ENCODE measurements at places on chromosomes 4 and X.

- no peak for DNase-seq
These were observed 1.8 kb upstream of the ZCCHC4 start for GRCh38 chr4:25310803-25311166.

DNA sequence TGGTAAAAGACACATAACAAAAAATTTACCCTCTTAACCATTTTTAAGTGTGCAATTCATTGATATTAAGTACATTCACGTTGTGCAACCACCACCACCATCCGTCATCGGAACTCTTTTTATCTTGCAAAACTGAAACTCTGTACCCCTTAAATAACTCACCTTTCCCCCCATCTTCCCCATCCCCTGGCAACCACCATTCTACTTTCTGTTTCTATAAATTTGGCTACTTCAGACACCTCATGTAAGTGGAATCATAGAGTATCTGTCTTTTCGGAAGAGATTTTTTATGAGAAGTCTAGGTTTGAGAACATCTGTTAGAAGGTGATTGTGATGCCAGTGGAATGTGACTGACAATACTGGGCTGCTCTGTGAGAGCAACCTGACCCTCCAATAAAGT, 39.8 kb upstream of the CCDC149 start:
- no peak for DNase-seq

- DNase-seq = no peak
These were observed 19.1 kb upstream of the S100P start for GRCh38 chr4:6674500-6675149.

DNA sequence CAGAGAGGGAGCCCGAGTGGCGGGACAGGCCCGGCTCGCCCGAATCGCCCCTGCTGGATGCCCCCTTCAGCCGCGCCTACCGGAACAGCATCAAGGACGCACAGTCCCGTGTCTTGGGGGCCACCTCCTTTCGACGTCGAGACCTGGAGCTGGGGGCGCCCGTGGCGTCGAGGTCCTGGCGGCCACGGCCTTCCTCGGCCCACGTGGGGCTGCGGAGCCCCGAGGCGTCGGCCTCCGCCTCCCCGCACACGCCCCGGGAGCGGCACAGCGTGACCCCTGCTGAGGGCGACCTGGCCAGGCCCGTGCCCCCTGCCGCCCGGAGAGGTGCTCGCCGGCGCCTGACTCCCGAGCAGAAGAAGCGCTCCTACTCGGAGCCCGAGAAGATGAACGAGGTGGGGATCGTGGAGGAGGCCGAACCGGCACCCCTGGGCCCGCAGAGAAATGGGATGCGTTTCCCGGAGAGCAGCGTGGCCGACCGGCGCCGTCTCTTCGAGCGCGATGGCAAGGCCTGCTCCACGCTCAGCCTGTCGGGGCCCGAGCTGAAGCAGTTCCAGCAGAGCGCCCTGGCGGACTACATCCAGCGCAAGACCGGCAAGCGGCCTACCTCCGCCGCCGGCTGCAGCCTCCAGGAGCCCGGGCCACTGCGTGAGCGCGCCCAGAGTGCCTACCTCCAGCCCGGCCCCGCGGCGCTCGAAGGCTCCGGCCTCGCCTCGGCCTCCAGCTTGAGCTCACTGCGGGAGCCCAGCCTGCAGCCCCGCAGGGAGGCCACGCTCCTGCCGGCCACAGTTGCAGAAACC, 156.9 kb downstream of the SOWAHB start:
- no peak for DNase-seq

- no peak for DNase-seq
These were observed 1860.5 kb upstream of the ADGRL3 start for GRCh38 chr4:59339631-59340030.

GRCh38 chr4:1169691-1170096, 2.7 kb downstream of the SPON2 start:
- DNase-seq = no peak

- DNase-seq = no peak
These were observed 27.5 kb downstream of the RUFY3 start for GRCh38 chr4:70749313-70749712.

DNA sequence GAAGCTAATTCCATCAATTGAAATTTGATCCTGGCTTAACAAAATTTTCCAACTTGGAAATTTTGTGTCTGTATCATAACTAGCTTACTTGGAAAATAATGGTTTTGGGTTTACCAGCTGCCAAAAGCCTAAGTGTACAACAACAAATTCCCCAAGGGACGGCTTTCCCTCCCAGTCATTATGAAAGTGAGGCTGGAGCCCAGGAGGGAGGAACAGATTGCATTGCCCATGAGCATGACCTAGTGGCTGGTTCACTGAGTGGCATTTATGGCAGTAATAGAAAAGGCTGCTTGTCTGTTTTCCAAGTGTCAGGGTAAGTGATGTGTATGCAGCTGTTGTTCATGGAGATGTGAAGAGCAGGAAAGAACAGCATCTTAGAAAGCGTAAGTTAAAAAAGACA, 70.8 kb upstream of the HHIP start:
- no peak for DNase-seq

DNA sequence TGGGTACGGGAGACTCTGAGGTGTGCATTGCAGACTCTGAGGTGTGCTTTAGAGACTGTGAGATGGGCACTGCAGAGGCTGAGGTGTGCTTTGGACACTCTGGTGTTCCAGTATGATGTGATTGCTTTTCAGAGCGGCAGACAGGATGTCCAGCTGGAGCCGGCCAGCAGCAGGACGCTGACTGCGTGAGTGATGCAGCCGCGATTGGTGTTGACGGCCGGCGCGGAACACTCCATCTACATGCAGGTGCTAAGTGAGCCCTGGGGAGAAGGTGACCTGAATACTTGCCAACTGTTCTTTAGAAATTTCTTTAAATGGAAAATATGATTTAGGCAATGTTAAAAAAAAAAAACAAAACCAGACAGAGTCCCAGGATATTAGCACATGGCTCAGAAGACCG, 103.1 kb upstream of the PPP2R3B start:
- DNase-seq = no peak

DNA sequence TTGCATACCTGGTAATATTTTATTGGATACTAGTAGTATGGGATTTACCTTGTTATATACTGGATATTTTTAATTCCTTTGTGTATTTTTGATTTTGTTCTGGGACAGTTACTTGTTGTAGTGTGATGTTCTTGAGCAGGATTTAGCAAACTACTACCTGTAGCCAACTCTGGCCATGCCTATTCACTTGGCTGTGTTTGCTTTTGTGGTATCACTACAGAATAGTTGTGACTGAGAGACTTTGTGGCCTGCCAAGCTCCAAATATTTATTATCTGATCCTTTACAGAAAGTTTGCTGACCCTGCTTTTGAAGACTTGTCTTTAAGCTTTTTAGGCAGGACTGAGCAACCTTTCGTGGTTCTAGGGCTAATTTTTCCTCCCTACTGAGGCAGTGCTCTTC, 17.8 kb downstream of the ZCCHC4 start:
- no peak for DNase-seq

DNA sequence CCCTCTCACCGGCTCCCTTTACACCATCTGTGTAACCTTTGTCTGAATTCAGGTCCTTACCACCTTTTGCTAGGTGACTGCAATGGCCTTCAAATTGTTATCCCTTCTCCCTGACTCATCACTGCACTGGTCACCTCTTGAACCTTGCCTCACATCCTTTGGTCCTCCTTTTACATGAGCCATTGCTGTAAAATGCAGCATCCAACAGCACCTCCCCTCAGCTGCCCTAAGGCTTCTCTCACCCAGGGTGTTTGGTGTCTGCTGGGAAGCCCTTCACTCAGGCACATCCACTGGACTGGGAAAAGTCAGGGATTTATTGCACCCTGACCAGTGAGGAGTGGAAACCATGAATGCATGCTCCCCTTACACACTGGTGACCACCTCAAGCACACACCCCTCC, 192.5 kb upstream of the GATB start:
- DNase-seq = no peak

DNA sequence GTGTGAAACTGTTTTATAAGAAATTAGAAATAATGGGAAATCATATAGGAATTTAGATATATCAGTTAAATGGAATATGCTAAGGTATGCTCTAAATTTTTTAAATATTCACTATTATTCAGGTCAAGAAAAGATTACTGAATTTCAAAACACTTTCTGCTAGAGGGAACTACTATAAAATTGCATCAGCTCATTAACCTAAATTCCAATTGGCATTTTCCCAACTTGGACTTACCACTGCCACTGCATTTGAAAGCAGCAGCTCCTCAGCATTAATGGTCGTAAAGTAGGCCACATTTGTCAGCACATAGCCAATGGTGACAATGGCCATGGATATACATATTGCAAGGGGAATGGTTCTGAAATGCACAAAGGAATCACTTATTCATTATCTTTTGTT, 57.3 kb downstream of the SLC7A11 start:
- DNase-seq = no peak

DNA sequence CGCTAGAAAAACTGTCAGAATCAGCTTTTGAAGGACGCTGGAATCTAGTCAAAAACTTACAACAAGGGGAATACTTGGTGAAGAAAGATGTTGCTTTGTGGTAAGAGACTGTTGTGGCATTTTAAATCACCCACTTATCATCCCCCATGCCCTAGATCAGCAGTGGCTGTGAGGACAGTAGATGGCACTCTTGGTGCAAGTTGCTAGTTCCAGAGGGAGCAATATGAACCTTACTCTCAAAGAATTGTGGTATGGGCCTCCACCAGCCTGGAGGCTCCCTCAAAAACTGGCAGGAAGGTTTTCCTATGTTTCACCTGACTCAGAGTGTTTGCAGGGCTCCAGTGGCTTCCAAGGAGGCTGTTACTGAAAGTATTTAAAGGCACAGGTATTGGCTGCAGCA, 37.7 kb upstream of the SLC16A2 start:
- DNase-seq = no peak

DNA sequence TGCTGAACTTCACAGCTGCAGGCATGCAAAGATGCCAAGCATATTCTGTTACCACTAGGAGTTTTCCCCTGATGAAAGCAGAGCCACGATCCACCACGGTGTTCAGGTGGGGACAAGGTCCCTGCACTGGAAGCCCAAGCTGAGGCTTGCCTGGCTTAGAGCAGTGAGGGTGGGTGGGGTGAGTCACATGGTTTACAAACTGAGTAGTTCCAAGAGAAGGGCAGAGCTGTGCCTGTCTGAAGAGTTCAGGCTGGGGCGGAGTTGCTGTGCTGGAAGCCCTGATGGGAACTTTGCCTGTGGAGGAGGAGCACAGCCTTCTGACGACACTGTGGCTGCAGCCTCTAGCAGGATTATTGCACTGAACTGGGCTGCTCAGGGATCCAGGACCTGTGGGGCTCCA, 45.5 kb downstream of the FAM9B start:
- no peak for DNase-seq

DNA sequence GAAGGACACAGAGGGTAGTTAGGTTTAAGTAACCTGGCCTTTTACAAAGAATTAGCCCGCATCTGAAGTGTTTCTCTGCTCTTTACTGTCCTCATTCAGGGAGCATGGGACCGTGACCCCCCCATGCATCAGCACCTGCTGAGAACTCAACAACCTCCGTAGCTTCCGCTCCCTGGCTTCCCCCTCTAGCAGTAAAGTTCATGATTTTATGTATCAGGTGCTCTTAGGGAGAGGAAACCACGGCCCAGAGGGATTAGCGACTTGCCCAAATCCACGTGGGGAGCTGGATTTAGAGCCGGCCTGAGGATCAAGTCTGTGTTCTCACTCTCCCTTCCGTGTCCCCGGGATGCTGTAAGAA, 284.6 kb upstream of the GATB start:
- DNase-seq = no peak

GRCh38 chrX:119638725-119639471, 32.7 kb upstream of the NKRF start:
- DNase-seq = no peak
